Cerebellar cortex (tissue), 1 donor: ENCODE measurements at places on chromosomes 2 and 18.

- DNase-seq = no peak
Observed at GRCh38 chr2:122061206-122061605, 305.8 kb downstream of the TSN start.

DNA sequence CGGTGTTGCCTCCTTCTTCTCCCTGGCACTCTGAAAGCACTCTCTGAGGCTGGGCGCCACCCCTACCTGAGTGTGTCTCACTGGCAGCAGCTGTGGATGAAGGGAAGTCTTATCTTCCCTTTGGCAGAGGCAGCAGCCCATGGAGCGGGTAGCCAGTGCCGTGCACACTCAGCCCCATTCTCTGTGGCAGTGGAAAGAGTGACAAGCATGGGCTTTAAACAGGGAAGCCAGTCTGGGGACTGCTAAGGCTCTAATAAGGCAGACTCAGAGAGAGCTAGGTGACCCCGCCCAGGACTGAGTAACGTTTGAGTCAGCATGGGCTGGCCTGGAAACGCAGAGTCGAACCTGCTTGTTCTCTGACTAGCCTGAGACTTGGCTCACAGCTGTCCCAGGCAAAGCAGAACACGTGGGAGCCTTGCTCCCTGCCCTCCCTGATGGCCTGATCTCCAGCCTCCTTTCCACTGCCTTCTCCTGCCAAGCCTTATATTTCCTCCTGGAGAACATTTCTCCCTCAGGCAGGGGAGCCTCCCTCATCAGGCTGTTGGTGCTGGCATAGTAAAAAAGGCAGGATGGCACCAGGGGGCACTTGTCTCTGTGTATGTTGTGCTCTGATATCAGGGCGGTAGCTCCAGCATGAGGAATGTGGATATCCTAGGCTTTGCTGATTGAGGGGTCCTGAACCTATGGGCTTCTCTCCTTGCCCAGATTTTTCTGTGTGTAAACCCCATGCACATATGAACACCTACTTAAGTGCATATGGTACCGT is 93.9 kb upstream of the LGALSL start:
- no peak for DNase-seq

DNA sequence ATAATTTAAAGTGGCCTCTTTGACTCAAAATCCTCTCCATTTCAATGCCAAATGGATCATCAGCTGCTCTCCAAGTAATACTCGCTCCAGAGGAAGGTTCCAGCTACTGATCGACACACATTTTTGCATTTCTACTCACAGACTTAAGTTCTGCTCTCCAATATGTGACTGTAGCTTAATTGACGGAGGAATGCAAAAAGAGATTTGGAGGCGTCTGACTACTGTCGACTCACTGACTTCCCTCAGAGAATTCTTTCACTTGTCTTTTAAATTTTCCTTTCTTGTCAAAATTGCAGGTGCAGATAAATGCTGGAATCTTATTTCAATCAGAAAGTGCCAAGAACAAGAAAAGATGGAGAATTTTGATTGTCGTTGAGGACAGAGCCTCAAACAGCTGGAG is 84.1 kb upstream of the PAPOLG start:
- no peak for DNase-seq

GRCh38 chr18:57230861-57231585 is 84.1 kb downstream of the BOD1L2 start:
- no peak for DNase-seq

DNA sequence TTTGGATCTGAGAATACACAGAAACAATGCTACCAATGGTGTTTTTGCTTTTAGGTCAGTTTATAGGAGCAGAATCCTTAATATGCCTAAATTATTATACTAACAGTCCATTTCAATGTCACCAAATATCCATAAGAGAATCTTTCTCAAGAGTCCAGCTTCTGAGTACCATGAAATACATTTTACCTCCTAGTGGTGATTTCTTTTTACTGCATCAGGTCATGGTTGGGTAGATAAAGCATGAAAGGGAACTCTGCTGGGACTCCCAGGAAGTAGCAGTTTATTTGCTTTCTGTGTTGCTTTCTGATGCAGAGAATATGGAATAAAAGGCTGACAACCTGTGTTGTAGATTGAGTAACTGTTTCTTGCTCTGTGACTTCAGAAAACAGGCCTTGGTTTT is 115.6 kb downstream of the PPP1R1C start:
- DNase-seq = no peak

- DNase-seq = no peak
Observed at GRCh38 chr2:160561551-160562295, 68.1 kb upstream of the RBMS1 start.

GRCh38 chr18:6982398-6982797 is 135.2 kb downstream of the LAMA1 start:
- no peak for DNase-seq

GRCh38 chr2:130341562-130342019 is 1.1 kb upstream of the IMP4 start:
- no peak for DNase-seq

DNA sequence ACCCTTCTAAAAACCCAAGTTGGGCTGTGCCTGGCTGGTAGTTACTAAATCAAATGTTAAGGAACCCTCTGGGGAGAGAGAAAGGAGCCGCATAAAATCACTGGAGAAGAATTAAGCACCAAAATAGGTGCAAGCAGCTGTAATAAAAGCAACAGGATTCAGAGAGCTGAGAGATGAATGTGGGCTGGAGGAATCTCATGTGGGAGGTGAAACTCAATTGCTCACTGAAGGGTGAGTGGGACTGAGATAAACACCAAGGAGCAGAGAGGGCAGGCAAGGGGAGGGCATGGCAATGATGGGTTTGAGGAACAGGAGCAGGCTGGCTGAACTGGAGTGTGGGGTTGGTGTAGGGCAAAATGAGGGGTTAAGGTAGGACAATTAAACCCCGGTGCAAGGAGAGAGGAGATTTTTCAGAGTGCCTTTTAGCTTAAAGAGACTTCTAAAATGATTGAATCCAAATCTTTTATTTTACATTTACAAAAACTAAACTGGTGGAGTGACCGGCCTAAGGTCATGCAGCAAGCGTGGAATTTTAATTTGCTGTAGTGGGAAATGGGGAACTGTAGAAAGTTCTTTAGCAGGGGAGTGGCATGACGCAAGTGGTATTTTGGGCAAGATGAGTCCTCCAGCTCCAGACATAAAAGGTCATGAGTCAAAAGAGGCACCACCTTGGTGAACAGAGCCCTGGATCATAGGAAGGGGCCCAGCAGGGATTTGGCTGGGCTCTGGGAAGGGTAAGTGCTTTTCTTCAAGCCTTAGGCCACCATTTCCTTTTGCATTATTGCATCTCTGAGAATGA is 10.5 kb downstream of the PLB1 start:
- no peak for DNase-seq

DNA sequence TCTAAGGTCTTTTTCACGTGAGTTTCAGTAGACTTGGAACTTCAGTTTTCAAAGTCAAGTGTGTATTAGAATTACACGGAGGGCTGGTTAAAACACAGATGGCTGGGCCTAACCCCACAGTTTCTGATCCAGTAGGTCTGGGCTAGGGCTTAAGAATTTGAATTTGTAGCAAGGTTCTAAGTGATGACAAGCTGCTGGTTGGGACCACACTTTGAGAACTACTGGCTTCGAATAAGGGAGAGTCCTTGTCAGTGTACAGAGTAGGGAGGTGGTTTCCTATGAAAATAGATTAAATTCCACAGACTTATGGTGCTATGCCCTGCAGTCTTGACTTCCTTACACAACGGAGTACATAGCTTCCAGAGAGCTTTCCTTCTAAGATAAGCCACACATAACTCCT is 4.5 kb downstream of the RHOB start:
- peak; percentile 38 for DNase-seq

- peak; percentile 21 for DNase-seq
Observed at GRCh38 chr2:7437141-7437540, 519.9 kb downstream of the RNF144A start.

- DNase-seq = no peak
Observed at GRCh38 chr18:77320971-77321559, 71.4 kb downstream of the GALR1 start.

DNA sequence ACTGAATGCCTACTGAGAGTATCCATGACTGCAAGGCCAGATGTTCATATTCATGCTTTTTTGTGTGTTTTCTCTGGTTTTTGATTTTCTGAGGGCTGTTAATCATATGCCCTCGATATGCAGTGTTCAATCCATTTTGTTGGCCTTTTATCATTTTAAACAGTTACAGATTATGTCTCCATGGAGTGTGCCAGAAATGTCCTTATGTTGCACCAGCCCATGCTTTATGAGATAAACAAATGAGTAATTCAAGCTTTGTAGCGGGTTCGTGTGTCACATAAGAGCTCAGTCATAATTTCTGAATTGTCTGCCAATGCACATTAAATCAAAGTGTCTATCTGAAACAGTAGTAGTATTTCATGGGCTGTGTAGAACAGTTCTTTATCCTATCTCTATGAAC is 583.0 kb downstream of the THSD7B start:
- DNase-seq = no peak

DNA sequence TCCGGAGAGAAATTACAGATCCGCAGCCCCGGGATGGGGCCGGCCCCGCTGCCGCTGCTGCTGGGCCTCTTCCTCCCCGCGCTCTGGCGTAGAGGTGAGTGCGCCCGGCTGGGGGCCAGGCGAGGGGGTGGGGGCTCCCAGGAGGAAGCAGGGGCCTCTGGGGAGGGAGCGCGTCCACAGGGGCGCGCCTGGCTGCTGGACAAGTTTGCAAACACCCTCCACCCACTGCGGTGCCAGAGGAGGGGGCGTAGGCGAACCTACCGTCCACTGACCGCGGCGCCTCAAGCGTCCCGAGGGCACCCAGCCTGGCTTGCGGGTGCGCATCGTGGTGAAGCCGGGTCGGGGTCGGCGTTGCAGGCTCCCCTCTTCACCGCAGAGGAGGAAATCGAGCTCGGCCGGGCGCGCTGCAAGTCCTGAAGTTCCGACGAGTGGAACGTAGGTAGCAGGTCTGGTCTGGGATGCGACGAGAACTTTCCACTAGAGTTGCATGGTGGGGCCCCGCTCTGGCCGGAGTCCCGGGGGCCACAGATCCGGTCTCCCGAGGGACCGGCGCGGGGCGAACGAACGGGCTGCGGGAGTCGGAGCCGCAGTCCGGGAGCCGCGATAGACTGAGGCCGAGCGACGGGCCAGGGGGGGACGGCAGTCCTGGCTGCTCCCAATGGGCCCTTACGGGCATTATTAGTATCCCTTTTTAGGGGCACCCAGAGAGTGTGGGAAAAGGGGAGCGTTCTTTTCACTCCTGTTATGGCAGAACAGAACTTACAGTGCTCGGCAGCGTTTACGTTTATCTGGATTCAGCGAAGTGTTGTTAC is 502 bp downstream of the MERTK start:
- DNase-seq = no peak

DNA sequence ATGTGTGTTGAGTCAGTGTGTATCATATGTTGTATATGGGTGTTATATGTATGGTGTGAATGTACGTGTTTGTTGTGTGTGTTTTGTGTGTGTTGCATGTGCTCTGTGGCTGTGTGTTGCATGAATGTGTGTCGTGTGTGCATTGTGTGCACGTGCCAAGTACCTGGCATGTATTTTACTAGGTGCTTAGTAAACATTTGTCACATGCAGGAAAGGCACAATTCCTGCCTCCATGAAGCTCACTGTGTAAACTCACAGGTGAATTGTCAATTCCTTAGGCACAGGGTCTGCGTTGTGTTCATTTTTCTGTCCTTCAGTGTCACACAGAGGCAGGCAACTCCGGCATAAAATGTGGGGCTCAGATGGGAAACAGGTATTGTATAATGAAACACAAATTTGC is 22.3 kb upstream of the IL1R1 start:
- no peak for DNase-seq

GRCh38 chr2:42832289-42832634 is 39.9 kb upstream of the HAAO start:
- no peak for DNase-seq

DNA sequence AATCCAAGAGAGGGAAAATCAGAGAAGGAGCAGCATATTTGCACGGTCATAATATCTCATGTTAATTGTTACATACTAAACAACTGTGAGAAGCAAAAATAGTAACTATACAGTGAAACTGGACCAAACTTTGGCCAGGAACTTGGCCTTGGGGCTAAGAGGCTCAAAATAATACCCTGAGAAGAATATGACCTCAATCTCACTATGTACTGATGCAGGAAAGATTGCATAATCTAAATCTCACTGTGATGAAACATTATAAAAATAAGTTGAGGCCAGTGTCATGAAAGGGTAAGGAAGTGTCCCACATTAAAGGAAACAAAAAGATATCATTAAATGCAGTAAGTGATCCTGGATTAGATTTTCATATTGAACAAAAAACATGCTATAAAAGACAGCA is 36.5 kb downstream of the ZRANB3 start:
- no peak for DNase-seq

DNA sequence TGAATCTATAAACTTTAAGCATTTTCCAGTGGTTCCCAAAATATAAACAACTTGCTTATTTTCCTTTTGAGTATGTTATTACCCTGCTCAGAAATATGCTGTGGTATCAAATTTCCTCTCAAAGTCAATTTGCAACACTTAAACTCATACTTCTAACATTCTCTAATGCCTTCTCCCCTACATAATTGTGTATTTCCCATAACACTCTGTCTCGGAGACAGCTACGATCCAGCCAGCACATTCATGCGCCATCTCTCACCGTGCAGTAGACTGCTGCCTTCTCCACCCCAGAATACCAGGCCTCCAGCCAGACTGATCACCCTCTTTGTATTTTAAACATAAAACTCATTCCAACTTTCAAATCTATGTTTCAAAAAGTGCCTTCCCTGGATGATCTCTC is 41.8 kb downstream of the TIMM21 start:
- DNase-seq = no peak

DNA sequence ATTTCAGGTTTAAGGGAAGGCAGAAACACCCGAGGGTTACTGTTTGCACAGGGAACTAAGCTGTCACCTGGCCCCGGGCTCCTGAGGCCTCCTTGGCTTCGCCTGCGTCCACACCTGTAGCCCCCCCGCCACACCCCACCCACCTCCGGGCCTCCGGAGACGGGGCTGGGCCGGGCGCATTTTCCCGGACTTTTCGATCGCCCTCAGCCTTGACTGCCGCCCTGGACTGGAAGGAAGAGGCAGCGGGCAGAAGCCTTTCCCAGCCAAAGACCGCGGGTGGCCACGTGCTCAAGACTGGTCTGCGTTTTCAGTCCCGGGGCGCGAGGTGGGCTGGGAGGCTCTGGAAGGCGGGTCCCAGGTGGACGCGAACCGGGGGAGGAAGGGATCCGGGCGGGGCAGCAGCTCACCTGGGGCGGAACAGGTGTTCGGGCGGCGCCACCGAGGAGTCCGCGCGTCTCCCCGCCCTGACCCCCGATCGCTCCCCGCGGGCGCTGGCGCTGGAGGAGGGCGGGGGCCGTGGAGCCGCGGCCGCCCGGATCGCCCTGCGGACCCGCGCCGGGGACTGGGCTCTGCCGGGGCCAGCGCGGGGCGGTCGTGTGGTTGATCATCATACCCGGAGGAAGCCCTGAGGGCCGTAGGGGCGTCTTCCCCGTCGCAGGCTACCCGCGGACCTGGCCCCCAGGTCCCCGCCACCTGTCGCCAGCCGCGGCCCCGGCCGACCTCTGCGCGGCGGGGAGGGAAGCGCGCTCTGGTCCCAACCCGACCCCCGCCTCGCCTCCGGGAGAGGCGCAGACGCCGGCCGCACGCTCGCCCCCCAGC is 3.2 kb downstream of the ID2 start:
- DNase-seq = peak; percentile 75

DNA sequence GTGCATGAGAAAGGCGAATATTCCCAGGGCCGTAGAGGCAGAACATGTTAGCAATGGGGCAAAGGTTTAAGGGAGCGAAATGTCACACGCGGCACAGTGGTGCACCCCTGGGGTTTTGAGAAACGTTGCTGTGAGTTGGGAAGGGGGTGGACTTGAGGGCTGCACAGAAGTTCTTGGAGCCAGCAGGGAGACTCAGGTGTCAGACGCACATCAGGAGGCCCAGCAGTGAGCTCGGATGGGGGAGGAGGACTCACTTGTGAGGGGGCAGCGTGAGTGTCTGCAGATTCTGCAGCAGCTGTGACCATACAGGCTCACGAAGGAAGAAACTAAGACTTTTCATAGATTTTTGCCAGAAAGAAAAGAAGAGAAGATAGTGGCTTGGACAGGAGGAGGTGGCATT is 218.2 kb downstream of the SNTG2 start:
- no peak for DNase-seq
